ENCODE measurements at places on chromosomes 2 and 18. TPM values are rescaled to one million over a fixed set of nuclear protein-coding genes. Genes with fewer than 3 reads are reported as not detected.
A peak's percentile ranks its signal among the peaks of the same experiment; 100 is the strongest.

DNA sequence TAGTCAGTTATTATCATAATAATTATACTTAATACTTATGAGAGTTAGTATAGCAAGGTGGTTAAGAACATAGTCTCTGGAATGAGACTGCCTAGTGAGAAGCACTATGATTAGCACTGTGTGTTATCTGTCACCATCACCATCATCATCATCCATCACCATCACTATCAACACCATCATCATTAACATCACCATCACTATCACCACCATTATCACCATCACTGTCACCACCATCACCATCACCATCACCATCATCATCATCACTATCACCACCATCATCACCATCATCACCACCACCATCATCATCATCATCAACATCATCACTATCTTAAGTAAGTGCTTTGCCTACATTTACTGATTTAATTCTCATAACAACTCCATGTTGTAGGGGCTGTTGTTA is 39.6 kb downstream of the SRSF7 start:
- H3K27ac ChIP-seq = peak overlapping the region; percentile 2
- DNase-seq = no peak
- no peak overlapping the region for H3K4me3 ChIP-seq
- peaks cover 57% of the 10 kb centered on the region for H3K36me3 ChIP-seq
- H3K4me1 ChIP-seq = peaks cover 72% of the 10 kb centered on the region

GRCh38 chr2:85772019-85772745 is 18.4 kb downstream of the ATOH8 start:
- no peak for DNase-seq
- no peaks in the 10 kb centered on the region for H3K4me1 ChIP-seq
- H3K4me3 ChIP-seq = no peak overlapping the region
- H3K27me3 ChIP-seq = peaks cover 32% of the 10 kb centered on the region
- H3K27ac ChIP-seq = no peak overlapping the region

DNA sequence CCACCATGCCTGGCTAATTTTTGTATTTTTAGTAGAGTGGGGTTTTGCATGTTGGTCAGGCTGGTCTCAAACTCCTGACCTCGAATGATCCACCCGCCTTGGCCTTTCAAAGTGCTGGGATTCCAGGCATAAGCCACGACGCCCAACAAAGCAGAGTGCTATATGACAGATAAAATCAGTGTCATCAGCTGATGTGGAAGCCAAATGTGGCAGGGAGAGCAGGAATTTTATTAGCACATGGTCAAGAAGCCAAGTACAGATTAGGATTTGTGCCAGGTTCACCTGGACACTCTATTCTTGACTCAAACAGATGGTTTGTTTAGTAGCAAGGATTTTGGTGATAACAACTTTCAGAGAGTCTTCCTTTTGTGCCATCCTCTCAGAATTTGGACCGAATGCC is 62.7 kb downstream of the LCLAT1 start:
- H3K27me3 ChIP-seq = no peaks in the 10 kb centered on the region
- no peak overlapping the region for H3K27ac ChIP-seq
- H3K4me1 ChIP-seq = peaks cover 7% of the 10 kb centered on the region
- peaks cover 9% of the 10 kb centered on the region for H3K36me3 ChIP-seq
- peak; percentile 31 for DNase-seq

The LDAH gene
- 37.7 TPM for total RNA-seq

The C1GALT1C1L gene
- not detected for total RNA-seq

Data from activated CD4-positive, alpha-beta T cell treated with anti-CD3 and anti-CD28 coated beads, Interleukin-2, amount 10 ng/mL, durations not matched to agents 24 days and 14 days (primary cell).